ENCODE measurements at places on chromosomes 7 and 10.

DNA sequence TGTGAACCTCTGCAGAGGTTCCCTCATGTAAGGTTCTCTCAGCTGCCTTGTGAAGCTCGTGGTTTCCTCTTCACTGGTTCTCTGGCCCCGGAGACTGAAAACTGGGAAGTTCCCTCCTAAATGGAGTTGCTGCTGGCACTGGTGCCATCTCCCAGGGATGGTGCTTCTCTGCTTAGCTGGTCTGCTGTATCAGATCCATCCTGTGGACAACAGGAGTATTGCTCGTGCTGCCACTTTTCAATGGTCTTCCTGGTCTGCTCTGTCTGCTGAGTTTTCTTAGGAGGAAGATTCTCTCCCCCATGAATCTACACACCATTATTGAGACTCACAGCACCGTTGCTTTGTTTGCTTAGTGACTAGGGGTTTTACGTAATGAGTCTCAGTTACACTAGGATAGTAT lies 247.8 kb downstream of the OTUD1 start:
- no peak for DNase-seq

DNA sequence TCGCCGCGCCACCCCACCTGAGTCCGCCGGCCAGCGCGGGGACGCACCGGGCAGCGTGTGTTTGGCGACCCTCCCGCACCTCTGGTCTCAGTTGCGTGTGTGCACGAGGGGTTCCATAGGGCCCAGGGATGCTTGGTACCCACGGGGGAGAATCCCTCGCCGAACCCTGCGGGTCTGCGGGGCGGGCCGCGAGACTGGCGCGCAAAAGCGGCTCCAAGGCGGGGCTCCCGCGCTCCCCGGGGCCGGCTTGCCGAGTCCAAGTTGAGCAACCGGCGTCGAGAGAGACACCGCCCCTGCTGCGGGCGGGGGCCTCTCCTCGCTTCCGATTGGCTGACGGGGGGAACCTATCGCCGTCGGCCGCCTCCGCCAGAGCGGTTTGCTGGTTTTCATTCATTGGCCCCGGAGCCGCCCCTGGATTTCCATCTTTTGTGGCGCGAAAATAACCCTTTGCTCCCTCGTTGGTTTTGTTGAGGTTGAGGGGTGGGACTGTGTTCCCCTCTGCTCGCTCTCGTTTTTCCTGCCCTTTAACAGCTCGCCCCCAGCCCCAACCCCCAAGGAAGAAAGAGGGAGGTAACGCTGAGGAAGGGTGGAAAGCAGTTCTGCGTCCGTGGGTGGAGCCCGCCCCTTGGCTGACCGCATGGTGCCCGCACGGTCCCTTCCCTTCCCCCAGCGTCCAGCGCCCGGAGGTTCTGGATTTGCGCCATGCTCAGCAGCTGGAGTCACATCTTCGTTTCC lies 4.0 kb upstream of the IGF2BP3 start:
- no peak for DNase-seq

DNA sequence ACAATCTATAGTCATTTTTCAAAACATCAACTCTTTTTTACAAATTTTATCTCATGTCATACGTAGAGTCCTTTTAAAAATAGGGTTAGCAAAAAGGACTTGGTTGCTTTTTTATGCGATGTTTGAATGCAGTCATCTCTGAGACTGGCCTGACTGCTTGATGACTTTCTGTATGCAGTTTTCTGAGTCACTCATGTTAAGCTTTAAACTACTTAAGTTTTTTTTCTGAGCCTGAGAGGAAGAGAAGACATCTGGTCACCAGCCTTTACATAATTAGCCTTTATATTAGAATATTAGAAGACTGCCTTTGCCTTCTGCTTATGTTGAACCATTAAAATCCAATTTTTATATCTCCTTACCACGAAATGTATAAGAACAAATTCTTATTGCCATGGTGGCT lies 834.4 kb upstream of the MBL2 start:
- DNase-seq, result peak; percentile 19

DNA sequence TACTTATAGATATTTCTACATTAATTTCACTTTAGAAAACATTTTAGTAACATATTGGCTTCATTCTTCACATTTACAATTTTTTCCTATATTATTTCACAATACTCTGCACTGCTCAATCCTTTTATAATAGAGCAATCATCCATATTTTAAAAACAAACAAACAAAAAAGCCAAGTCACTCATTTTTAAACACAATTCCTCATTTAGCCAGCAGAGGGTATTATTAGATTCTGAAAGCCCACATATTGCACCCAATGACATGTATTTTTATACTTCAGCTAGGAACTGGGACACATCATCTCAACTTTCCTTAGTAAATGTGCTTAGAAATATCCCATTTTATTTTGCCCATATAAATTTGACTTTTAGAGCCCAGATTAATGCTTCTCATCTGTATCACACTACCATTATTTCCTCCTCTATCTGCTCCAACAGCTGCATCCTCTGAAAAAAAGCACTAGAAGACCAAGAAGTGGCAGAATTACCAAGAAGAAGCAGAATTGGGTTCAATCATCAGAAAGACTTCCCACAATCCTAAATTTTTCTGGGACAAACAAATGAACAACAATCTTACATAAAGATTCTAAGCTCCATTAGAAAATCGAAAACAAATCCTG lies 29.5 kb downstream of the CTNNA3 start:
- peak; percentile 61 for DNase-seq

DNA sequence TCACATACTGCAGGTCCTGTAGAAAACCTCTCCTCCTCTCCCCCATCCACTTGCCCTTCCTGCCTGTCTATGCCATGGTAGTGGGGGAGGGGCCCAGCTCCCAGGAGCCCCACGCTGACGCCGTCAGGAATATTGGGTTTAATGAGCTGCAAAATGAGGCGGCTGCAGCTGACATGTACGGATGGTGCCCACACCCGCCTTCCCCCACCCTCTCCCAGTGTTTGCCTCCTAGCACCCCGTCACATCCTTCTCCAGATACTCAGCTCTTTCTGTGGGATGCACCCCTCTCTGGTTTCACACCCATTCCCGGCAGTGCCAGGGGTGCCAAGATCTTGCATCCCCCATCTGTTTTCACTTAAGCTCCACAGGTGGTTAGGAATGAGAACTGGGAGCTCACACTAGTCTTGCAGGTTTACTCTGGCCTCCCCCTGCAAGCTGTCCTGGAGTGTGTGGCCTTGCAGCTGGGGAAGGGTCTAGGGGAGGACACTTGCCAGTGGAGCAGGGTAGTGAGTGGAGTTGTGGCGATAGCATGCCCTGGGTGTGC lies 26.1 kb downstream of the GBX1 start:
- DNase-seq, result no peak

GRCh38 chr10:127906548-127907377 lies at the start of gene PTPRE:
Gene PTPRE (plus strand): TSS chr10:127907103. CDS start chr10:128040882, 133,779 bp downstream.
- DNase-seq, result peak; percentile 51

DNA sequence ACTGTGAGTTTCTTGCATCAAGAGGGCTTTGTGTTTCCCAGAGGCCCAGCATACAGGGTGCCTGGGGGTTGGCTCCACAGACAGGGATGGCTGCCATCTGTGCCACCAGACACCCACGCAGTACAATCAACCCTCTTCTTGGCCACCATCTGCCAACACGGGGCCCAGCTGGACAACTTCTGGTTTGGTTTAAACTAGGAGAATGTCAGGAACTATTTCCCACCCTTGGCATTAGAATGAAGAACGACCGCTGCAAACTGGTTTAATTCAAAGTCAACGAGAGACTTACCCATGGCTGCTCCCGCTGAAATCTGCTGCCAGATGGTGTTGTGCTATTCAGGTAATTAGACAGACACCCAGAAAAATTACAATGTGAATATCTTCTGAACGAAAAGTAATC lies 27.8 kb downstream of the NMT2 start:
- DNase-seq, result no peak

GRCh38 chr7:16603633-16604032 lies 41.9 kb downstream of the ANKMY2 start:
- DNase-seq, result no peak

- DNase-seq, result no peak
These were observed 223.5 kb downstream of the DNAJB6 start for GRCh38 chr7:157560258-157560654.

Data from RKO (cell line).